T-helper 2 cell (primary cell): ENCODE measurements at places on chromosomes 7 and 10.
A peak's percentile ranks its signal among the peaks of the same experiment; 100 is the strongest.

- no peak for DNase-seq
Measured at GRCh38 chr10:58576751-58577436, 64.2 kb downstream of the BICC1 start.

- DNase-seq: no peak
Measured at GRCh38 chr10:3748484-3748883, 36.5 kb downstream of the KLF6 start.

DNA sequence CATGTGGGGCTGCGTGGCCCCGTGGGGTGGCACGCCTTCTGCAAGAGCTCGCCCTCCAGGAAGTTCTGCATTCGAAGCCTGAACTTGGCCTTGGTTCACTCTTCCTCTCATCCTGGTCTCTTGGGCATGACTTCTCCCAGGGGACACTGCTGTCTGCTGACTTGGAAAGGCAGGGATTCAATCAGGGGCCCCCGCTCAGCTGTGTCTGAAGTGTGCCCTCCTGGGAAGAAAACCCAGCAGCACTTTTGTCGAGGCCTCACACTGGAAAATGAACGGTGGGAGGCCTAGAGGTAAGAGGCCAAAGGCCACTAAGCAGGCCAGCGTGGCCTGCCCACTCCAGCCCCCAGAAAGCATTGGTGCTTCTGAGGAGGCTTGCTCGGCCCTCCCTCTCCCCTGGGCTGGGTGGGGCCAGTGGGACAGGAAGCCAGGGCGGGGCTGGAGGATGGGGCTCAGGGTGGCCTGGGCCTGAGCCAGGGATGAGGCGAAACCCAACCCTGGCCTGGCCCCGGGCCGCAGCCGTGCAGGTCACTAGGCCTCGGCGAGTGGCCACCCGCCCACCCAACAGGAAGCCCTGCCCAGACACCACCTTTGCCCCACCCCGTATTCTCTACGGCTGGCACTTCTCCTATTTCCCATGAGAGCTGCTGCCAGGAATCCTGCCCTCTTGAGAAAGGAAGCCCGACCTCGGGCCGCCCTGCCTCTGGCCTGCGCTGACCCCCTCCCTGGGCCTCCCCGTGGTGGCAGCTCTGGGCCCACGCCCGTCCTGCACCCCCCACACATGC is 81.1 kb downstream of the ZMIZ1 start:
- DNase-seq: peak; percentile 26

DNA sequence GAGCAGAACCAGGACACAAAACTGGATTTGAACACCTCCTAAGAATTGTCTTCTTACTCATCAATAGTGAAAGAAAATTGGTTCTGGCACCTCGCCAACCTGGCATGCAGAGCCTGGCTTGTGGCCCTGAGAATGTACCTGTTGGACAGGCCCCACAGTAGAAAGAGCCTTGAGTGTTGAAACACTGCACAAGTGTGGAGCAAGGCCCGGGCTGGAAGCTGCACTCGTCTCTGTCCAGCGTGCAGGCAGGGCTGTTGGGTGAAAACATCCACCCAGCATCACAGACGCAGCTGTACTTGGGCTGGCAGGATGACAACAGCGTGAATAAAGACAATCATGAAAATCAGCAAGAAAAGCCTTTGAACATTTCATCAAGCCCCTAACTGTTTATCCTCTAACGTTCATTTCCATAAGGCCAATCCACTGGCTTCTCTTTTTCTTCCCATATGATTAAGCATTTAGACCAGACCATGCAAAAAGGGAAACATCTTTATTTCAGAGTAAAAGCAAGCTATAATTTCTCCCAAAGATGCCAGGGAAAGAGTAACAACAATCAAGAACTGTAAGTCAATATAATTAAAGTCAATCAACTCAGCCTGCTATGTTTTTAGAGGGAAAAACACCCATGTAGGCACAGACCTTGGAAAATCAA is 15.6 kb downstream of the CUBN start:
- no peak for DNase-seq

DNA sequence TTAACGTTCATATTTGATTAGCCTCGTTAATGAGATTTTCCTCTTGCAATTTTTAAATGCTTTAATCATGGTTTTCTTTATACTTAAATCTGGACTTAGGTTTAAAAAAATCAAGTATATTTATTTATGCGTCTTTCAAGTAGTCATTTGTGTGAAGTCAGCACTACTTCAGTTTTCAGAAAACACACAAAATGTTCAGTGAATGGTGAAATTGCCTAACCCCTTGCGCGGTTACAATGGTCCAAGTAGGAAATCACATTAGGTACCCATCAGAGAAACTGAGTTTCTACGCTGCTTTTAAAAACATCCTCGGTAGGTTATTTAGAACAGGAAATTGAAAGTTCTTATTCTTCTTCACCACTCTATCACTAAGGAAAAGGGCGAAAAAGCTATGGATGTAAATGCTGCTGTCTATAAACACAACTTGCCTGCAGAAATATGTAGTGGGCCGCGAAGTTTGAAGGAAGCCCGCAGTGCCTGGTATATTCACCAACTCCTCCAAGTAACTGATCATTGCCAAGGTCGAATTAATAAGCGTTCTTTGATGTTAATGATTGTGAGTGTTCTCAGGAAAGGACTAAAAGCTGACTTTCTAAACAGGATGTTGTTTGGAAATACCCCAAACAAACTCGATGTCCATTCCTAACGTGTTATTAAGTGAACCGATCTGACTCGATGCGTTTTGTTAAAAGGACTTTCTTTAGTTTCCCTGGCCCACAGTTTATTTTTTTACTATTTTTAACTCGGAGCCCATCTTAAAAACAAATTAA is 1.0 kb downstream of the SYPL1 start:
- peak; percentile 28 for DNase-seq

- no peak for DNase-seq
Measured at GRCh38 chr10:128916383-128916782, 550.7 kb upstream of the MGMT start.

DNA sequence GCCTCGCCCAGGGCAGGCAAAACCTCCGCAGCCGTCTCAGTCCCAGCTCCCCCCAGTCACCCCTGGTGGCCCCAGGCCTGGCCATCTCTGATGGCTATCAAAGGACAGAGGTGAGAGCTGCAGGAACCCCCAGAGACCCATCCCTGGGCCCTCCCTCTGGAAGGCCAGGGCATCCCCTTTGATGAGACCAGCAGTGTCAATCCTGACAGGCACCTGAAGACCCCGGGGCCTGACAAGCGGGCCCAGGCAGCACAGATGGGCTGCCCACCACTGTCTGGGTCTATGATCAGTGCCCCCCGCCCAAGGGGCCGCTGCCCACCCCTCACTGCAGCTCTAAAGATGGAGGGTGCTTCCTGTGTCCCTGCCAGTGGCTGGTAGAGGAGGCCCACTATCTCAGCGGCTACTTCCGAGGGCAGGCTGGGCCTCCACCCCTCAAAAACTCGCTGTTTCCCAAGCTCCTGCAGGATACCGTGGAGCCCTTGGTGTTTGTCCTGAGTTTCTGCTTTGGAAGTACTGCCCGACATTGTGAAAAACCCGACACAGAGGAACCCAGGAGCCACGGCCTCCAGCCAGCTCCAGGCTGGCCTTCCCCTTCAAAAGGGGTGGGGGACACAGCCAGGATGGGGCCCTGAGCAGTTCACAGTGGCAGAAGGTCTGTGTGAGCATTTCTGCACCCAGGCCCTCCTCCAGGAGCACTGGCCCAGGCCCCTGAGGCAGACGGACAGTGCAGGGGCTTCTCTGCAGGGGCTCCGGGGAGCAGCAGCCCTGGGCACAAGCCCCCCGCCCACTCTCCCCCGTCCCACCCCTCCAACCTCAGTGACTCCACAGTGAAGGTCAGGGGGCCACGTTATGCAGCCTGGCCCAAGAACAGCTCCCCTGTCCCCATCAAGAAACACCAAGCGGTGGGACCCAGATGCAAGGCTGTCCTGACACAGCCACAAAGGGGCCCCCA is 99.2 kb downstream of the PDGFA start:
- no peak for DNase-seq

GRCh38 chr10:44572146-44572545 is 187.2 kb upstream of the CXCL12 start:
- DNase-seq: no peak

- no peak for DNase-seq
Measured at GRCh38 chr10:42976351-42977031, 100.4 kb upstream of the RET start.

DNA sequence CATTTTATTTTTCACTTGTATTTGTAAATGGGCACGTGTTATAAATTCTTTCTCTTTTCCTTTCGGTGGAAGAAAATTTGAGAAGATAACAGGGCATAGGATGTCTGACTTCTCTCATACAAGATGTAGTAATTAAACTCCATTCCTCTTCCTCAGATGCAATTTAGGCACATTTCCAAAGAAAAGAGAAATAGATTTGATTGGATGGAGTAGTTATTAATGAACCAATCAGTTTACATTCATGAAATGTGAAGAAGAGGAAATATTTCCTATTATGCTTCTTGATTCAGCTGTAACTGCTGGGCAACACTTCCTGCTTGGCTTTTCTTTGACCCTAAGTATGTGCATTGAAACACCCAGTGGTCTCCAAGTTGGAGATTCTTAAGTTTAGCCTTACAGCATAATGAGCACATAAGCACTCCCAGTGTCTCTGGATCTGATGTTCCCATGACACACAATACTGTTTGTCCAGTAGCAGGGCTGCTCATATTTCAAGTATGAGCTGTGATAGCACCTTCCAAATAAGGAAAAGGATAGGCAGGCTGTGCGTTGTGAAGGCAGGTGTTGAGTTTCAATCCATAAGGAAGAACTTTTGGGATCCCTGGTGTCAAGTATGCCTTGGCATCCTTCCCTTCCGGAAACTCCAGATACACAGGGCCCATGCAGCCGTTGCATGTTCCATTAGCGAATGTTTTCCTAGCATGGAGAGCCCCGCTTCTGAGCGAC is 33.4 kb upstream of the COBL start:
- DNase-seq: no peak

DNA sequence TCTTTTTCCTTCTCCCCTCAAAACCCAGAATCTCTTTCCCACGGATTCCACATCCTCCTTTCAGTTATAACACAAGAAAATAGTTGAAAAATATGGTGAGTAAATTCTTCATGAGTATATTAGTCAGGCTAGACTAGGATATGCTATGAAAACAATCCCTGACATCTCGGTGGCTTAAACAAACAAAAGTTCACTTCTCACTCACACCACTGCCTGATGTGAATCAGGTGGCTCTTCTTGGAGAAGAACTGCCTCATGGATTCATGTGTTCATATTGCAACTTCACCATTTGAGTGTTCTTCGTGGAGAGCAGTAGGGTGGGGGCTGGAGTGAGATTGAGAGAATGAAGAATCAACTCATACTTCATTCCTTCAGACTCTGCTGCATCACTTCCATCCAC is 204.1 kb downstream of the PHF14 start:
- DNase-seq: no peak

GRCh38 chr7:69657331-69657730 is 59.1 kb downstream of the AUTS2 start:
- no peak for DNase-seq

- DNase-seq: no peak
Measured at GRCh38 chr7:84216472-84216871, 21.9 kb upstream of the SEMA3A start.

DNA sequence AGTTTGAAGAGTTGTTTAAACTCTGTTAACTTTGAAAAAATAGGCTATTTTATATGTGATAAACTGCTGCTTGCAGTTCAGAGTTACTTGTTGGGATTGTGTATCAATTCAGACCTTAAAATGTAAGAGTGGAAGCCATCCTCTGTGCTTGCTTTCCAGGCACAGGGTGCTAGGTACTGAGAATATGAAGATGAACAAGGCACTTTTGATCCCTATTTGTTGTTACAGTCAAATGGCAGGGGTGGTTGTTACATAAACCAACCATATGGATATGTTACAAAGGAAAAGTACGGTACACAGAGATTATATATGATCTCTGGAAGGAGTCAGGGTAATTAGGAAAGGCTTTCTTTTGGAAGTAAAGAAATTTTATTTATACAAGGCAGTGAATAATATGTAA is 63.8 kb downstream of the REEP3 start:
- DNase-seq: no peak
